ENCODE measurements at places on chromosomes 1 and 21.
A peak's percentile ranks its signal among the peaks of the same experiment; 100 is the strongest.

DNA sequence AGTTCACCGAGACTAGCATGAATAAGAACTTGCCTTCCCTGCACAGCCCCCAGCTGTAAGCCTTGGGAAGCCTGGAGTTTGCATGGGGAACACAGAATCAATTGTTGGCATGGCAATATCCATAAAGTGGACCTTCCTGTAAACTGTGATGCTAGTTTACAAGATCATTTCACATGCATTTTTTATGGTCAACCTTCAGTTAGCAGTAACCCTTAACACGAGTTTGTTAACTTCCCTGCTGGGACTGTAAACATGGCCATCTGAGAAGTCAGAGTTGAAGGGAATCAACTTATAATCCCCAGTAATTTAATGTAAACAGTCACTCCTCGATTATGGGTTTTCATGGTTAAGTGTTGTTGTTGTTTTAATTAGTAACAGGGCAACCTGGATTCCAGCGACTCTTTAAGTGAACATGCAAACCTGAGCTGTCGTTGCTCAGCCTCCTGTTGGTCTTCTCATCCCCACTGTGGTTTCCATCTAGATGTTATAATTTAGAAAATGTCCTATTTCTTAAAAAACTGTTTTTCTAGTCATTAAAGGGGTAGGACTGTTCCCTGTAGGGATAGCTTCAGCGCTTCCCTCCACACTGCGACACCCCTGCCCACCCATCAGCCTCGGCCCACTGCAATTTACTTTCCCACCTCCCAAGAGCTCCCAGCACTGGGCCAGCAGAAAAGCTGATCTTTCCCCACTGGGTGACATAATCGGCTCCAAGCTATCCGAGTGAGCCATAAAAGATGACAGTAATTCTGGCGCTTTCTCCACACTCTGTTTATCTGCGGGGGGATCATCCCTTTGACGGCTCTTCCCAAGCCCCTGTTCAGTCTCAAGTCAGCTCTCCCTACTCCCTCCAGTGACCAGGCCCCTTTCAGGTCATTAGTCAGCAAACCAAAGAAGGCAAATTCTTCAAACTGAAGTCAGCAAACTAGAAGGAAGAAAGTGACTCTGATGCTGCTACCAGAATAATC lies 107.6 kb upstream of the IPO9 start:
- DNase-seq, result no peak

DNA sequence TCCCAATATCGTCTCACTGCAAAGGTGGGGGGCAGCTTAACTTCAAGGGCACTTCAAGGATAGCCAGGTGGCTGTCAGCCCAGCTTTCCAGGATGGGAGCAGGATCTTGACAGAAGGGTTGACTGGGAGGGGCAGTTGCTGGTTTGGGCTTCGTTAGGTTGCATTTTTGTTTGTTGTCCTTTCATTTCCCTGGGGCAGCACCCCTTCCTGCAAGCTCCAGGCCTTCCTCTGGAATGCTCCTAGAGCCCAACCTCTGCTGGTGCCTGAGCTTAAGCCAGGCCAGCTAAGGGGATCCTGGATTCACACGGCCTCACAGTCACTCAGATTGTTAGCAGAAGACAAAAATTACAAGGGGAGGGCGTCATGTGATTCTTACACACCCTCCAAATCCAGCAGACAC lies 4.1 kb upstream of the OLIG2 start:
- no peak for DNase-seq

GRCh38 chr1:36109041-36109679 lies 15.9 kb downstream of the COL8A2 start:
- peak; percentile 50 for DNase-seq

DNA sequence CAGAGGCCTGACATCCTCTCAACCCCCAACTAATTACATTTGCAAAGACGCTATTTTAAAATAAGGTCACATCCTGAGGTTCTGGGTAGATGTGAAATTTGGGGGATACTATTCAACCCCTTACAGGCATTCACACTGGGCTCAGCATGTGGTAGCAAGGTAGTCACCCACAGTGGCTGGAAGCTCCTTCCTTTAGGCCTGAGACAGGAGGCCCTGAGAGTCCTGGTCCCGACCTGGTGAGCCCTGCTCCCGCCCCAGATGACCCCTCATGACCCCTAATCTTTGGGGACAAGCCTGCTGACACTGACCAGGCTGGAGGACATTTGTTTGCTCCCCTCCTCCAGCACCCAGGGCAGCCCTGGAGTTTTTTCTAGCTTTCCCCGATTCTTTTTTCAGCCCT lies 225.9 kb downstream of the DYRK1A start:
- no peak for DNase-seq

DNA sequence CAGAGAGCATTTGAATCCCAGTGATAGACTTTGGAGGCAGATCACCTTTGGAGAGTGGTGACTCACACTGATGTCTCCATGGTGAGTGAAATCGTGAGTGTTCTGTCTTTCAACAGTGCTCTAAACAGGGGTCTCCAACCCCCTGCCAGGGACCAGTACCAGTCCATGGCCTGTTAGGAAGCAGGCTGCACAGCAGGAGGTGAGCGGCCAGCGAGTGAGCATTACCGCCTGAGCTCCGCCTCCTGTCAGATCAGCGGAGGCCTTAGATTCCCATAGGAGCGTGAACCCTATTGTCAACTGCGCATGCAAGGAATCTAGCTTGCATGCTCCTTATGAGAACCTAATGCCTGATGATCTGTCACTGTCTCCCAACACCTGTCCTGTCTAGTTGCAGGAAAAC lies 61.8 kb upstream of the B3GALNT2 start:
- DNase-seq, result no peak

DNA sequence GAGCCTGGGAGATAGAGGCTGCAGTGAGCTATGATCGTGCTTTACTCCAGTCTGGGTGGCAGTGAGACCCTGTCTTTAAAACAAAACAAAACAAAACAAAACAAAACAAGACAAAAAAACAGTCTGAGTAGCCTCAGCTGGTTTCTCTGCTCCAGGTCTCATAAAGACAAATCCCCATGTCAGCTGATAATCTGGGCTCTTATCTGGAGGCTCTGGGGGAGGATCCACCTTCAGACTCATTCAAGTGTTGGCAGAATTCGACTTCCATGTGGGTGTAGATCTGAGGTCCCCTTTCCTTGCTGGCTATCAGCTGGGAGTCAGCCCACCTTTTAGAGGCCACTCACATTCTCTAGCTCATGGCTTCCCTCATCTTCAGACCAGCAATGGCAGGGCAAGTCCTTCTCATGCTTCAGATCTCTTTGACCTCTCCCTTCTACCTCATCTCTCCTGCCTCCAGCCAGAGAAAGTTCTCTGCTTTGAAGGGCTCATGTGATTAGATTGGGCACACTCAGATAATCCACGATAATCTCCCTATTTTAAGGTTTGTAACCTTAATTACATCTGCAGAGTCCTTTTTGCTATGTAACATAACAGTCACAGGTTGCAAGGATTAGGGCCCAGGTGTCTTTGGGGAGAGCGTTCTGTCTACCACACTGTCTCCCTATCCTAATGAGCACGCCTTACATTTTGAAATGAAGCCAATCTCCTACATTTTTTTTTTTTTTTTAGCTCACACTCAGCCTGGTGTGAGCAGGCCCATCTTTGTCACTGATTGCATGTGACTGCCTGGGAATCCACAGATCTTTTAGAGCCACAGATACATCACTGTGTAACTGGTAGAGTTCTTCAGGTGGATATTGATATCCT lies 7.5 kb upstream of the PYCR2 start:
- no peak for DNase-seq

DNA sequence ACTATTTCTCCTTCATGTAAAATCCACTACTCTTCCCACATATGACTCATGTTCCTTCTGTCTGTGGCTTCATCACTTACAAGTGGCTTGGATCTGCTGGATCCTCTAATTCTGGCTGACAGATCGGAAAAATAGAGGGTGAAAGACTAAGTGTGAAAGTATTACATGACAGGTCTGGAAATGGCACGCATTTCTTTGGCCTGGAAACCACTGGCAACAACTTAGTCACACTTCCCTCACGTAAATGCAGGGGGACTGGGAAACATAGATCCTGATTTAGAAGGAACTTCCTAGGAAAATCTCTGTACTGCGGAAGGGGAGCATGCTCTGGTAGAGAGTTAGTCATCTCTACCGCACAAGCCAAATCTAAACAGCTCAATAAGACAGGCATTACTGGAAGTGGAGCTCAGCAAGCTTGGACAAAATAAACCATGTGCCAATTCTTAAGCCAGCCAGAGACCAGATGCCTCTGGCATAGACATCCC lies 305.4 kb upstream of the PTBP2 start:
- no peak for DNase-seq

DNA sequence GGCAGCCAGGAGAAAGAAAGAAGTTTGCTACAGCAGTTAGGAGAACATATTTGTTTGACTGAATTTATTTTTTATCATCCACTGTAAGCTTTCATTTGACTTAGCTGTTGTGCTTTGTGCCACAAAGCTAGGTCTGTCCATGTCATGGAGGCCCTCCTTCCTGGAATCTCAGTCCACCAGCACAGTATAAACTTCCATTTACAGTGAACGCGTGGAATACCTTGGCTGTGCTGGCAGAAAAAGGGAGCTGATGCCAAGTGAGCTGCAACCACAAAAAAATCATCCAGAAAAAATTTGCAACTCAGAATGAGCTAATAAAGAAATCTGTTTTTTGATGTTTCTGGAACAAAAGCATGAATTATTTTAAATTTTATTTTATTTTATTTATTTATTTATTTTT lies 72.6 kb downstream of the ATP6V1G3 start:
- no peak for DNase-seq

DNA sequence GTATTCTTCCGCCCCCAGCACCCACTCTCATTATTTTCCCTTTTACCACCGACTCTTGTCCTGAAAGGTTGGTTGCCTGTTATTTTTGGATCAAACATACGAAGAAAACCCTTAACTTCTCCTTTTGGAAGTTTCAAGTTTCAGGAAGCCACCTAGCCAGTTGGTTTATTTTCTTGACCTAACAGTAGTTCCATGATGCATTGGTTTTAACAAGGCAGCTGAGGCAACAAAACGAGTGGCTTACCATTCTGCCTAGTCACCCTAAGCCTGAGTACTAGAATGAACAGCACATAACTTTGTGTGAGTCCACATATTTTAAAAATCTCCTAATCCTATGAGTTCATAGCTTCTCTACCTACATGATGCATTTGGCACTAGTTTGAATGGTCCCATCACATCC lies 28.9 kb downstream of the OLFM3 start:
- no peak for DNase-seq

- no peak for DNase-seq
Measured at GRCh38 chr21:30491963-30492428, at the start of gene KRTAP19-3. TSS of gene KRTAP19-3 (minus strand) at chr21:30492013. CDS start at chr21:30491957, 56 bp downstream.

GRCh38 chr1:231969076-231969475 lies 342.5 kb downstream of the DISC1 start:
- DNase-seq, result no peak

DNA sequence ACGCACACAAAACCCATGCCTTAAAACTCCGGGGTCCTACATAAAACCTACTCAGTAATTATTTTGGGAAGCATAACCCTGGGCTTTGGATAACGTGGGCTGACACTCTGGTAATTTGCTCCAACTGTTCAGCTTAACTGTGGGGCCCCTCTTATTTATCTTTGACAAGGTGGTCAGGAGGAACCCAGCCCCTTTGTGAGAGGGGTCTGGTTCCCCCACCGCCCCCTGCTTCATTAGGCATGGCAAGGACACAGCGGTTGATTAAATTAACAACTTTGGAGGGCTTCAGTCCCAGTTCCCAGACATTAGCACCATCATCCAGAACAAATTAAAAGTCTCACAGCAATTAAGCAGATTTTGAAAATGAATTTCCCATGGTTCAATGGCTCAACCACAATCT lies 14.7 kb downstream of the WLS start:
- DNase-seq, result no peak

GRCh38 chr1:220516722-220517042 lies 11.3 kb upstream of the MARK1 start:
- no peak for DNase-seq

- DNase-seq, result no peak
Measured at GRCh38 chr1:2314273-2314802, 77.0 kb downstream of the MORN1 start.

GRCh38 chr21:31666445-31667010 lies 7.0 kb downstream of the SOD1 start:
- no peak for DNase-seq

- DNase-seq, result no peak
Measured at GRCh38 chr1:28021064-28021463, 61.3 kb downstream of the XKR8 start.
